ENCODE measurements at places on chromosomes 11 and 22.

DNA sequence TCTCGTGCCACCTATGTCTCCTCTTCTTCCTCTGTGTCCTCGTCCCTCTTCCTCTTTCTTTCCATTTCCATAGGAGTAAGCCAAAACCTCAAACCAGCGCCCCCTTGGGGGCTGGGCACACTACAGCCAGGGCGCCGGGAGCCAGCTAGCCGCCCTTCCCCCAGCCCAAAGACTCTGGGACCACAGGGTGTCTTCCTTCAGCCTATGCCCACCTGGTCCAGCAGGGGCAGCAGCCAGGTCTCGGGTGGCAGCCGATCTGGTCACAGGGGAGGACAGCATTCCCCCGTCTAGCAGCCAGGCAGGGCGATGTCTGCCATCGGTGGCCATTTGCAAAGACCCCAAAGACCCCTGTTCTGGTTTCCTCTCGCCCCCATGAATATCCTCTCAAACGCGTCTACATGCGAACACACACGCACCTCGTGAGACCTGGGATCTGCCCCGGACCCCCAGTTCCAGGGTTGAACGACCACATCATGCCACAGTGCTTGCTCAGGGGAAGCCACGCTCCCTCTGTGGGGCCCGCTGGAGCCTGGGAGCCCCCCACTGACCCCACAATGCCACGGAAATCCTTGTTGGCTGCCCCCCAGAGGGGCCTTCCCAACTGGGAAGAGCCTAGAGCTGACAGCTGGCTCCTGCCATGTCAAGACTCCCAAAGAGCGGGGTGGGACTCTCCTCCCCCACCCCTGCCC lies 546.0 kb upstream of the CCDC179 start:
- DNase-seq = no peak

DNA sequence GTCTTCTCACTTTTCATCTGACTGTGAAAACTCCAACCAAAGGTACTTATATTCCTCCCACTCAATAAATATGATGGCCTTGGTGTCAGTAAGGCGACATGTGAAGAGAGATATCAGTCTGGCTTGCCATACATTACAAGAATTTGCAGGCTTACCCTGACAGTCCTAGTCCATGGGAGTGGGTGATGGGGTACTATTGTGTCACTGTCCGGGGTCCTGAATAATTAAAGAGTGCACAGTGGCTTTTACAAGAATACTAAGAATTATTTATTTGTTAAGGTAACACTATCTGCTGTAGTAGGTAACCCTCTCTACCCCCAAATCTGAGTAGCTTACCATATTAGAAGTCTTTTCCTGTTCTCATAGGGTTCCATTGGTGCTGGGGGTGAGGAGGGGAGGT lies 23.1 kb upstream of the IZUMO1R start:
- DNase-seq = no peak

DNA sequence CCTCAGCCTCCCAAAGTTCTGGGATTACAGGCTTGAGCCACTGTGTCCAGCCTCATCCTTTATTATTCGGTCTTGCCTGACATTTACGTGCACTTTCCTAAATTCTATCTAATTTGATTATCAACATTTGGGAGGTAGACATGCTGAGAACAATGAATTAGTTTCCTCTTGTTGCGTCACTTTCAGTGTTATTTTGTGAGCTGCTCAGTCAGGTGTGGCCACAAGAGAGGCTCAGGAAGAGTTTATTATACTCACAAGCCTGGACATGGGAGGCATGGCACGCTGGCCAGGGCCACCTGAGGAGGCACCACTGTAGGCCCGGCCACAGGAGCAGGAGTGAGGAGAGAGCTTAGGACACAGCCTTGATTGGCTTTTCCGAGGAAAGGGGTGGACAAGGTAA lies 59.7 kb upstream of the RBFOX2 start:
- no peak for DNase-seq

- no peak for DNase-seq
Observed at GRCh38 chr22:41223535-41223934, 17.2 kb downstream of the CHADL start.

GRCh38 chr11:66987924-66988637 lies 13.0 kb downstream of the C11orf86 start:
- DNase-seq = no peak

GRCh38 chr11:69333879-69334278 lies 39.9 kb downstream of the MYEOV start:
- no peak for DNase-seq

- no peak for DNase-seq
Observed at GRCh38 chr11:93537767-93538261, 5.4 kb downstream of the SMCO4 start.

GRCh38 chr11:120244476-120245365 lies 4.8 kb downstream of the POU2F3 start:
- DNase-seq = no peak

GRCh38 chr11:101717619-101718018 lies 133.8 kb upstream of the TRPC6 start:
- DNase-seq = no peak

DNA sequence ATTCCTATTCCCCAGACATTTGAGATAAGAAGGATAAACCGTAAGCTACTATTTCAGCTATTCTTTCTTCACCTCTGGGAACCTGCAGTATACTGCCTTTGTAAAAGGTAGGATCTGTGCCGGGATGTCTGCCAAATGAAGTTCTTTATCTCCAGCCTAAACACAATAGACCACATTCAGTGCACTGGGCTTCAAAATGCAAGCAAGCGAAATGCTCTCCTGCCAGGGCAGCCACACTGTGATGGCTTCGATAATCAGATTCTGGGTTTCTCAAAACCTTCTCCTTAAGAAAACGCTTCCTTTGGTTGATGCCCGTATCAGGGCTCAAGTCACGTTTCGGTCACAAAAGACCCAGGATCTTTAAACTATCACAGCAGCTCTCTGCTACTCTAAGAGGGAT lies 299.5 kb upstream of the B3GAT1 start:
- DNase-seq = no peak

DNA sequence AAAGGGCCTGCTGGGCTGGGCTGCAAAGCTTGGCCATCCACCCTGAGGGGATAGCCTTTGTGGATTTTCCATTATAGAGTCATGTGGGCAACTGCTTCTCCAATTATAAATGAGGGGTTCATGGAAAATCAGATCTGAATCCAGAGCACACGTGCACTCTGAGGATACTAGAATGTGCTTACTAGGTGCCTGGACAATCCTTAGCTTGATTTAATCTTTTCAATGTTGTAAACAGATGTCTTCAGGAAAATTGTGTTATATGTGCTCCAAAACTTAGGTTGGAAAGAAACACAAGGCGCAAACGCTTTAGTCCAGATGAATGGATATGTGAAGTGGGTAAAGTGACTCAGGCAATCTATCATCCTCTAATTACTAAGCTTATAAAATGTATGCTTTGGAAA lies 92.0 kb downstream of the SLC17A6 start:
- DNase-seq = no peak

DNA sequence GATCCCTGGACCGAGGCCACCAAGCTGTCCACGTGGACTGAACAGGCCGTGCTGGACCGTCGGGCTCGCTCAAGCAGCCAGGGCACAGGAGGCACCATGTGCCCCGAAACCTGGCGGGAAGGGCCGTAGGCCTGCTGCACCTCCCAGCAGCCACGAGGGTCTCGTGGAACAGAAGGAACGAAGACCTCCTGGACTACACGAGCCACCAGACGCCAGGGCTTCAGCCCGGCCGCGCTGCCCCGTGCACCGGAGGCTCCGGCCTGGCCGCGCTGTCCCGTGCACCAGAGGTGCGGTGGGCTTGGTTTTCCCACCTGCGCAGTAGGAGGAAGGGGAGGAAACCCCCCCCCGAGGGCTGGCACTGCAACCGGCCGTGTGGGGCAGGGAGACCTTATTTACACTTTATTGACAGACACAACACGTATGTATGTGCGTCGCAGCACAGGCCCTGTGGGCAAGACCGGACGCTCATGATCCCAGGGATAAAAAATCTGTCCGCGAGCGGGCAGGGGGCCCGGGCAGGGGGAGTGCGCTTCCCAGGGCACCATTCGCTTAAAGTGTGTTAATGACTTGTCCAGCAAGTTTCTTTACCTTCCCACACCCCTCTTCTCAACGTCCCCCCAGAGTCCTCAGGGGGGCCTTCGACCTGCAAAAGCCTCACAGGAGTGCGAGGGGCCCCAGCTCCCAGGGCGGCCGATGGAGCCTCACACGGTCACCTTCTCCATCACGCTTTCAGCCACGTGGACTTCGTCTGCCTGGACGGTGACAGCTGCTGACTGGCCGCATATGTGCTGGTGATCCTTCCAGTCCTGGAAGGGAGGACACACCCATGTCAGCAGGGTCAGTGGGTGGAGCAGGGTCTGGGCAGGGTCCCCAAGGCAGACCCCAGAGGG lies 7.0 kb downstream of the DRD4 start:
- no peak for DNase-seq

GRCh38 chr11:14418801-14419417 lies 59.9 kb upstream of the RRAS2 start:
- no peak for DNase-seq

GRCh38 chr11:106176817-106177216 lies 99.4 kb downstream of the AASDHPPT start:
- no peak for DNase-seq

DNA sequence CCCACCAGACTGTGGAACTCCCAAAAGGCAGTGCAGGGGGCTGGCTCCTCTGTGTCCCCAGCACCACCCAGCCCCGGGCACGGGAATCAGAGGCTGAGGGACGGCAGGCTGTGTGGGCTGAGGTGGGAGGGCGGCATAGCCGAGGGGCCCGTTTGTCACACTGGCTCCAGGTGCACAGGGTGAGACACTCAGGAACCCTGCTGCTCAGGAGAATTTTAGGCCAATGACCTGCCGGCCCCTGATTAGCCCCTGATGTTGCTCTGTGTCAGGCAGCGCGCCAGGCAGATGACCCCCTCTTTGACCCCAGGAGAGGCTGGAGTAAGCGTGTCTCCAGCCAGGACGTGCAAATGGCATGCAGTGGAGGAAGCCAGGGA lies 52.7 kb downstream of the RTL6 start:
- DNase-seq = no peak

DNA sequence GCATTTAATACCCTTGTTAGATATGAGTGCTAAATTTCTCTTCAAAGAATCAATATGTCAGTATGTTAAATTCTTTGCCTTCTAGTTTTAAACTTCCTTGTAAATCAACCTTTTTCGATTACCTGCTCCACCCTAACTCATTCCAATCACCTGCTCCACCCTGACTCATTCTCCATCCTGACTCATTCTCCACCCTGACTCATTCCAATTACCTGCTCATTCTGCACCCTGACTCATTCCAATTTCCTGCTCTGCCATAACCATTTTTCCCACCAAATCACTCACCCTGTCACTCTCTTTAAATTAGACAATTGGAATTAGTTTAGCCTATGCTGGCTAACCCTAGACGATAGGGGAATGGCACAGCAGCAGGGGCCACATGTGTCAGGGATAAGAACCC lies 519.5 kb upstream of the LRRC4C start:
- DNase-seq = no peak

DNA sequence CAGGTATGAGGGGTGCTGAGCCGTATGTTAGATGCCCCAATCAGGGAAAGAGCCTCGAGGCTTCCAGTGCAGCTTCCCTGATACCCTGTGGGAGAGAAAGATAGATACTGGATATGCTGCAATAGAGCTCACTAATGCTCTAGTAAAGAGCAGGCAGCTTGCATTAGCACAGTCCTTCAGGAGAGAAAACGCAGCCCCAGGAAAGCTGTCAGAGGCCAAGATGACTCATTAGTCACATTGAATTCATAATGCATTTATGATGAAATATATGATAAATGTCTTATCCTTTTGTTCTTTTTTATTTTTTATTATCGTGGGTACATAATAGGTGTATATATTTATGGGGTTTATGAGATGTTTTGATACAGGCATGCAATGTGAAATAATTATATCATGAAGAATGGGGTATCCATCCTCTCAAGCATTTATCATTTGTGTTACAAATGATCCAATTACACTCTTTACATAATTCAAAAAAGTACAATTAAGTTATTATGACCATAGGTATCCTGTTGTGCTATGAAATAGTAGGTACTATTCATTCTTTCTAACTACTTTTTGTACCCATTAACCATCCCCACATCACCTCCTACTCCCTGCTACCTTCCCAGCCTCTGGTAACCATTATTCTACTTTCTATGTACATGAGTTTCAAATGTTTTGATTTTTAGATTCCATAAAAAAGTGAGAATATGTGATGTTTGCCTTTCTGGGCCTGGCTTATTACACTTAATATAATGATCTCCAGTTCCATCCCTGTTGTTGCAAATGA lies 94.5 kb upstream of the TOP3B start:
- DNase-seq = no peak

- DNase-seq = no peak
Observed at GRCh38 chr11:69947793-69948255, 128.6 kb upstream of the FGF3 start.

DNA sequence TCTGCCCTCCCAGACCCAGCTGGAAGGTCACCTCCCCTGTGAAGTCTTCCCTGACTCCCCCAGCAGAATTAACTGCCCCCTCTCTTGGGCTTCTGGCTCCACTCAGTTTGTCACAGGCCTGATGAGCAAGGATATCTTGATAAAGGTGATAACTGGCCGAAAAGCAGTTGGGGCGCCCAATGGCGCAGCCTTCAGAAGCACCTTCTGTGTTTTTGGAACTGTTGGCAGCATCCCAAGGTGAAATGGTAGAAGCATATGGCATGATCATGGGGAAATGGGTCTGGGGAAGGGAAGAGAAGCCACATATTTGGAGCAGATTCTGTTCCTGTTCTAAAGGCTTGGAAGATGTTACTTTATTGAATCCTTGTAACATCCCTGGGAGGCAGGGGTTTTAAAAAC lies 2.8 kb upstream of the TAB1 start:
- no peak for DNase-seq

DNA sequence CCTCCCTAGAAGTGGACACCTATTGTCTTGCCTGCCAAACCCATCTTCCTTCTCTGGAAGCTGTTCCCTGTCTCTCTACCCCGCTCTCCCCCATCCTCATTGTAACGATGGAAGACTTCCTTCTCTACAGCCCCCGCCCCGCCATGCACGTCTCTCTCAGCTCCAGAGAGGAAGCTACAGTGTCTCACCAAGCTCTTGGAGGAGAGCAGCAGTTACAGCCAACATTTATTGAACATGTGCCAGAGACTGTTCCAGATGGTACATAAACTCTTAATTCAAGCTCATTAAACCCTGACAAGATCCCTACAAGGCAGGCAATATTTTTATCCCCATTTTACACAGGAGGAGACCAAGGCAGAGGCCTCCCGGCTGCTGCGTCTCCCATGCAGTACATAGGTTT lies 15.1 kb downstream of the MCHR1 start:
- DNase-seq = no peak

DNA sequence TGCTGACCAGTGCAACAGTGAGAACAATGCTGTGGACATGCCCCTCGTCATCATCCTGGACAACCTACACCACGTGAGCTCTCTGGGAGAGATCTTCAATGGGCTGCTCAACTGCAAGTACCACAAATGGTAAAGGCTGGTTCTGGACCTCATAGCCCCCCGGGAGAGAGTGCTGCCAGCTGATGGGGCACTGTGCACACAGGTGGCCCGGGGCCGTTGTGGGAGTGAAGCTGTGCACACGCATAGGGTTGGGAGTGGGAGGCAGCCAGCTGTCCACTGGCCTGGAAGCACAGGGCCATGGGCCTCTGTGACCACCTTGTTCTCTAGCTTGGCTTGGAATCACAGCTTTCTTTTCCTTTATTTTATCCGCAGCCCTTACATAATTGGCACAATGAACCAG lies 57.0 kb downstream of the DBX1 start:
- no peak for DNase-seq
